Kidney tubule cell (primary cell): ENCODE measurements at places on chromosomes 16 and 17.

DNA sequence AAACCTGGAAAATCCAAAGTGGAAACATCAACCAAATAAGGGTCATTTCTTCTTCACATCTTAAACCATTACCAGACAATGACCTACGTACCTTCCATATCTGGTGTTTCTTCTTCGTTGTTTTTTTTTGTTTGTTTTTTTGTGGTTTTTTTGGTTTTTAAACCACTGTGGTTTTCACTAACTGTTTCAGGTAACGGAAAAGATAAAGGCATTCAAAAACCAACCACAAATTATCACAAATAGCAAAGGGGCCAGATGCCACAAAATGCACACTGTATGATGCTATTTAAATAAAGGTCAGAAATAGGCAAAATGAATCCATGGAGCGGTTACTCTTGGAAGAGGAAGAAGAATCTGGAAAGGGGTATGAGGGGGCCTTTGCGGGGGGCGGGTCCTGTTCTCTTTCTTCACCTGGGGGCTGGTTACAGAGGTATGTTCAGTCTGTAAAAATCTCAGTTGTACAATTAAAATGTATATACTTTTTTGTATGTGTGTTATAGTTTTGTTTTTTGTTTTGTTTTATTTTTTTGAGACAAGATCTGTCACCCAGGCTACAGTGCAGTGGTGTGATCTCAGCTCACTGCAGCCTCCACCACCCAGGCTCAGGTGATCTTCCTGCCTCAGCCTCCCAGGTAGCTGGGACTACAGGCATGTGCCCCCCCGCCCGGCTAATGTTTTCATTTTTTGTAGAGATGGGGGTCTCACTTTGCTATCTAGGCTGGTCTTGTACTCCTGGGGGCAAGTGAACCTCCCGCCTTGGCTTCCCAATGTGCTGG, 29.6 kb downstream of the LITAF start:
- DNase-seq = no peak

GRCh38 chr16:85157813-85158742, 45.8 kb upstream of the CIBAR2 start:
- DNase-seq = no peak

DNA sequence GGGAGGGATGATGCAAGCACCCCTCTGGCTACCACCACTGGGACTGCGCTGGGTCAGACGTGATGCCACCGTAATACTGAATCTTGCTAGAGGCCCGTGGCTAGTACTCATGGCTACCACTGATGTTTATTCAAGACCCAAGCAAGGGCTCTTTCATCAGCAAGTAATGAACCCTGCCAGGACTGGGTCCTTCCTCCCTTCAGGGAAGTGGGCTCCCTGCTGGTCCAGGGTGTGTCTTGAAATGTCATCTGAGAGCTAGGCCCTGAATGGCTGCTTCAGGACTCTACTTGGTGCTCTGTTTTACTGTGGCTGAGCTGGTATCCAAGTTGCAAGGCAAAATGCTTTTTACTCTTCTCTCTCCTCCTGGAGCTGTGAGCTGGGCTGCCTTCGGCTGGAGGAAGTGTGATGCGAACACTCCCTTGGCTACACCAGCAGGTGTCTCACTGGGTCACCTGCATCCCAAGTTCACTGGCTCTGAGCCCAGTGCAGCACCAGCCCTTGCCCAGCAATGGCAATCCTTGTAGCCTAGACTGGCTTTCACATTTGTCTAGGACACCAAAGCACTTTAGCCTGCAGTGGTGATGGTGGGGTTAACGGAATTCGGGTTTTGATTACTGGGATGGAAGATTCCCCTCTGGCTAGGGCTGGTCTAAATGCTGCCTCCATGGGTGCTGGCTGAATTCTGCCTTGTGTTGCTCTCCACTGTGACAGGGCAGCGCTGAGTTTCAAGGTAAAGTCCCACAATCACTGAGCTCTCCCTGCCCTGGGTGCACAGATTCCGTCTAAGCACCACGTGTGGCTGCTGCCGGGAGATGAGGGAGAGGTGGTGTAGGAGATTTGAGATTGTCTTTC, 98.6 kb downstream of the USP22 start:
- DNase-seq = peak; percentile 58

- DNase-seq = no peak
These were observed 2.3 kb downstream of the HIGD1B start for GRCh38 chr17:44850025-44850424.

- no peak for DNase-seq
These were observed 35.4 kb downstream of the NXPH3 start for GRCh38 chr17:49610883-49611584.

GRCh38 chr16:58264961-58265479, 29.8 kb downstream of the PRSS54 start:
- peak; percentile 85 for DNase-seq

- DNase-seq = no peak
These were observed 6.6 kb downstream of the VAT1 start for GRCh38 chr17:43015579-43015978.

- DNase-seq = peak; percentile 33
These were observed 7.2 kb downstream of the DLX3 start for GRCh38 chr17:49987681-49988441.

DNA sequence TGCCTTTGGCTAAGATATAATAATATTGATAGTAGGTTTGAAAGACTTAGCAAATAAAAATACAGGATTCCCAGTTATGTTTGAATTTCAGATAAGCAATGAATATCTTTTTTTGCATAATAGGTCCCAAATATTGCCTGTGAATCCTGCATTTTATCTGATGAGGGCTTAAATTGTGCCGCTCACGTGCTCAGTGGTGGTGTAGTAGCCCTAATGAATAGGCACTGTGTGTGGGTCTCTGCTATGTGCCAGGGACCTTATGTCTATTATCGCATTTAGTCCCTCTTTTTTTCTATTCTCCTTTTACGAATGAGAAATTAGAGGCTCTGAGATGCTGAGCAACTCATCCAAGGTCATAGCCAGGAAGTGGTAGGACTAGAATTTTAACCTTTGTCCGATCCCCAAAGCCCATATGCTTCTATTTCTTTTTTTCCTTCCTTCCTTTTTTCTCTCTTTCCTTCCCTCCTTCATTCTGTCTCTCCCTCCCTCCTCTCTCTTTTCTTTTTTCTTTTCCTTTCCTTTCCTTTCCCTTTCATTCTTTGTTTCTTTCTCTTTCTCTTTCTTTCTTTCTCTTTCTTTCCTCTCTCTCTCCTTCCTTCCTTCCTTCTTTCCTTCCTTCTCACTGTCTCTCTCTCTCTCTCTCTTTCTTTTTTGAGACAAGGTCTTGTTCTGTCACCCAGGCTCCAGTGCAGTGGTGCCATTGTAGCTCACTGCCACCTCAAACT, 47.2 kb downstream of the RGS9 start:
- no peak for DNase-seq

DNA sequence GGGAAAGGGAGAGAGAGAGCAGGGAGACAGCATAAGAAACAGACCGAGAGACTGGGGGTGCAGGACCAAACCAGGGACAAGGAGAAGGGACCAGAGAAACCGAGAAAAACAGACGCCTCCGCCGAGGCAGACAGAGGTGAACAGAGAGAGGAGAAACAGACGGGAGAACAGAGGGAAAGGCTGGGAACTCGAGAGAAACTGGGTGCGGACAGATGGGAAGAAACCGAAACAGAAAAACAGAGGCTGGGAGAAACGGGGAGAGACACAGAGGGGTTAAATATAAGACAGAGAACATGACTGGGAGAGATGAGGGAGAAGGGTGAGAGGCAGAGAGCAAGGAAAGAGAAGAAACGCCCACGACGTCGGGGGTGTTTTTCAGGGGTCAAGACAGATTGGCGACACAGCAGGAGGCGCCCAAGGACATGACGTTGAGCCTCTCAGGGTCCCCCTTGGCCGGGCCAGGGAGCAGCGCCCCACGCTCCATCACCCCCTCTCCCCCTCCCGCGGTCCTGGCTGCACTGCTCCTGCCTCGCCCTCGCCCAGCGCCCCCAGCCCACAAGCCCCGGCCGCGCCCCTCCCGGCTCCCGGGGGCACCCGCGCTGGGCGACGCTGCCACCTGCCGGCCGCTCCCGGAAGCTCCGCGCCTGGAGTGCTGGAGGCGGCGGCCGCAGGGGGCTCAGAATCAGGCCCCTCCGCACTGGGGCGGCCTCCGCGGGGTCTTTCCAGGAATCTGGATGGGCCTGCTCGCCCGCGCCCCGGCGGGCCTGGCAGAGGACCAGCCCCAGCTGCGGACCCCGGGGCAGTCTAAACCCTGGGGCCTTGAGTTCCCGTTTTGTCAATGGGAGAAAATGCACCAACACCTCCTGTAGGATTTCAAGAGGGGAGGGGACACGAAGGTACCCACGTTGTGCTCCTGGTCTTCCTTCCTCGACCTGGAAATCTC, 1.3 kb upstream of the TMEM92 start:
- DNase-seq = peak; percentile 41

DNA sequence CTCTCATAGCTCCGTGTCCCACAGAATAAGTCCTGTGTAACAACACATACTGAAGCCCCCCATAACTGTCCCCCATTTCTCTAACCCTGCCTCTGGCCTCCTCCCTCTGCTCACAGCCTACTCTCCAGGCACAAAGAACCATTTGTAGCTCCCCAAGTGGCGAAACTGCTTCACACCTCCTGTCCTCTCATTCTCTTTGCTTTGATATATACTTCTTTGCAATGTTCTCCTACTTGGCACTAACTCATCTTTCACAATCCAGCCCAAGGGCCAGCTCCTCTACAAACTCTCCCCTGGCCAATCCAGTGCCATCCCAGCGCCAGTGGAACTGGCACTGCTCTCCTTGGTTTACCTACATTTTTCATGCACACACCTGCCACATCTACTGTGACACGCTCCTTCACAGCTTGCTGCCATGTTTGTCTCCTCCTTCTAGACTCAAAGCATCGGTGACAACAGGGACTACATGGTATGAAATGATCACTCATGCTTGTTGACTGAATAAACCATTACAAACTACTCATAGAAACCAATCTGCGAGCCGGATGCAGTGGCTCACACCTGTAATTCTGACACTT, 12.8 kb downstream of the CYTH1 start:
- no peak for DNase-seq

DNA sequence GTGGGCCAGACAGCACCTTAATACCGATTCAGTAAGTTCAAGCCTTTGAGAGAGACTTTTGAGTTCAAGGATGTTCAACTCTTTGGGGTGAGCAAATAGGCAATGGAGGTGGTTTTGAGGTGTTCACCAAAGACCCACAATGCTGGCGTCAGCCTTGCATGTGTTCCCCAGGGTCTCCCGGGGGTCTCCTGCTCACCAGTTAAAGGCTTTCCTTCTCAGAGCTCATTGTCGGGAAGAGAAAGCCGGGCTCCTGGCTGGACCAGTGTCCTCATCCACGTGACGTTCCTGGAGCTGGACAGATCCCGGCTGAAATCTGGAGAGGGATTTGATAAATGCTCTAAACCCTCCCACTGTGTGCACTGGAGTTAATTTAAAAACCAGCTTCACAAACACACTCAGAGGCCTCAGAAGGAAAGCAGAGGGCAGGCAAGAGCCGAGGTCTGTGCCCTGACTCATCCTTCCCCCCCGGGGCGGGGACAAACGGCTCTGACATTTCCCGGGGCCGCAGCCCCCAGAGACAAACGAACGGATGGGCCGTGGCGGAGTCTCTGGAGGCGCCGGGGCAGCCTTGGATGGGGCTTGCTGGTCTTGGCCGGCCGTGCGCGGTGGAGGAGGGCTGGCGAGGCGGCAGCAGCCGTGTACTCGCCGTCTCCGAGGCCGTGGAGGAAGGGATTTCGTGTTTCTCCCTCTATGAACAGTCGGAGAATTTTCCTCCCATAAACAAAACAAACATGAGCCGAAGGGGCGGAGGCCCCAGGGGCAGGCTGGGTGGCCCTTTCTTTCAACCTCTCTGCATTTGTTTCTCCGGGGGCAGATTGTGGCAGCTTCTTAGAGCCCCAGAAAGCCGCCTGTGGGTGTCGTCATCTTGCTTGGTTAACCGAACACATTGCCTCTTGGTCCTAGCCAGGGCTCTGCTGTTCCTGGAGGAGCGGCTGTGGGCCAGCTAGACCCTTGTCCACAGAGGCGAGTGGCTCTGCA, 94.2 kb downstream of the NTN1 start:
- DNase-seq = peak; percentile 62

GRCh38 chr16:2970563-2970962, 1.4 kb downstream of the PAQR4 start:
- no peak for DNase-seq

DNA sequence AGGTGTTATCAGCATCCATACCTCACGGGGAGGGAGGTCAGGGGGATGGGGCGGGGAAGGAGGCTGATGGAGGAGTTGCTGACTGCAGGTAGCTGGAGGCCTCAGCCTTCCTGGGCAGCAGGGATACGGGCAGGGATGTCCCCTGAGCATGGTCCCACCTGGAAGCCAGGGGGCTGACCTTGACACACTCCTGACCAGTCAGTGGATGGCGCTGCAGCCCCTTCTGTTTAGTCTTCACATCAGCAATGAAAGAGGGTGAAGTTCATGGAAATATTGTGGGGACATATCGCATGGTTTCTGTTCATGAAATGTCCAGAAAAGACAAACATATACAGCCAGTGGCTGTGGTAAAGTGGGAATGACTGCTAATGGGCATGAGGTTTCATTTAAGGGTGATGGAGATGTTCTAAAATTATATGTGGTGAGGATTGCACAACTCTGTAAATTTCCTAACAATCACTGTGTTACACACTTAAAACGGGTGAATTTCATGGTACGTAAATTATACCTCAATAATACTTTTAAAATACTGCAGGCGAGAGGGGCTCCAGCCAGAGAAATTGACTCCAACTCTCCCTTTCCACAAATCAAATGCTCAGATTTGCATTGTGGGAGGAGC, 489.6 kb downstream of the CDH13 start:
- DNase-seq = no peak

DNA sequence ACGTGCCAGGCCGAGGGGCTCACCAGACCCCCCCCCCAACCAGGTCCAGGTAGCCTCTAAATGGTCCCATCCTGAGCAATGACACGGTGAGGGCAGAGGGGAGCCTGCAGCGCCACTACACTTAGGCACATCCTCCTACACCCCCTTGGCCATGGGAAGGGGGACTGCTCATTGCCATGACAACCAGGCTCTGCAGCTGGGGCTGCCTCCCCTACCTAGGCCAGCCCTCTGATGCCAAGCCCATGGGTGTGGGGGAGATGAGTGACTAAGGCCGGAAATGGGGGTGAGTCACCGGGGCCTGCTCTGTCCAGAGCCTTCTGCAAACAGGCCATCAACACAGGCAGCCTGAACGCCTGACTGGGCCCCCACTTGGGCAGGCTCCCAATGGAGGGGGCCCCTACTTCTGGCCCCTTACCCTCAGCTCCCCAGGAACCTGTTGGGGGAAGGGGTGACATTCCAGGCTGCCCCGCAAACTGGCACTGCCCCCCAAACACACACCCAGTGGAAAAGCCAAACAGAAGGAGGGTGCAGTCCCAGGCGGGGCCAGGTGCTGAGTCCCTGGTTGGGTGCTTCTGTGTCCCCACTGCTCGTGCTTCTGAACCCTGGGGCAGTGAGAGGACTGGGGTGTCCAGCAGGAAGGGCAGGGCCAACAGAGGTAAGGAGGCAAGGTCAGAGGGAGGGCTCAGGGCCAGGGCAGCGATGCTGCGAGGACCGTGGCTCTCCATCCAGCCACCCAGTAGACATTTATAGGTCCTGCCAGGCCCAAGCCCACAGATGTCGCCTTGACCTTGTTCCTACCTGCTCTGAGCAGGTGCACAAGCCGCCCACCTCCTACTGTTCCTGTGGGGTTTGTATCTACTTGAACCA, 8.2 kb downstream of the PLCD3 start:
- peak; percentile 90 for DNase-seq
